ENCODE measurements at places on chromosomes 2 and 18.

DNA sequence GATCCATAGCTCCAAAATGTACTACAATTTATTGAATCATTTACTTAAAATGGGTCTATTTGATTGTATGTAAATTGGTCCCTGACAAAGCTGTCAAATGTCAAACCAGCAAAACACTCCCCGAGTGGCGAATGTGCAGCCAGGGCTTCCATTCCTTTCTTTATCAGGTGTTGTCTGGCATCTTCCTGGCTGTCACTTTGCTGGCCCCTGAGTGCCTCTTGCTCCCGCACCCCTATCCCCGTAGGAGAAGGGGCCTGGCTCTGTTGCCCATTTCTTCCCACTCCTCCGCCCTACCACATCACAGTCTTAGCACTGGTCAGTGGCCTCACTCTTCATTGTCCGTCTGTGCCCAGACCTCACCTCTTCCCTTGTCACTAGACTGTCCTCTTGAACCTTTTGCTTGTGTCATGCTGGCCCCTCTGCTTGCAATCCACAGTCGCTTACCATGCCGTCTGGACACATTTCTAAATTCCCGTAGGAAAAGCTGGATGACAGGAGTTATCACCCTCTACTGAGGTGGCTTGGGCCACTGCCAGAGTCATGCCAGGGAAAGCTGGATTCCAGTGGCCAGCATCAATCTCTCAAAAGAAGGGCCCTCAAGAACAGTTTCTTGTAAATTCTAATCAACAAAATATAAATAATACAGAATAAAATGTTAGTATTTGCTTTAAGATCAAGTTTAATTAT is 15.4 kb downstream of the UBE2F start:
- DNase-seq = no peak

DNA sequence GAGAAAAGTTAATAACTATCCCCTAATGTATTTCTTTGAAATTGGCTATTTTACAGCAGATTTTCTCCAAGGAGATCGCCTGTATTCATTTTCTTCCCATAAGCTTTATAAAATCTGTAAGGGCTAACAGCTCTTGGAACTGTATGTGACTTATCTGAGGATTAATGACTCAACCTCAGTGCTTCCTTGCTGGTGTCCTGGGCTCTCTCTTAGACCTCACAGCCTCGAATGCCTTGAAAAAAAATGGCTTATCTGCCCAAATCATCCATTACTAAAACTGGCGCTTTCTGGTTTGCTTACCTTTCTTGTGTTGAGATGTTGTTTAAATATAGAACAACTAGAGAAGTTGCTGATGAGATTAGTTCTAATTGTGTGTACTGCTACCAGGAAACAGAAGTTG is 713.6 kb downstream of the SLC4A3 start:
- DNase-seq = no peak

- DNase-seq = no peak
Observed at GRCh38 chr2:63424329-63425078, 163.8 kb downstream of the WDPCP start.

- no peak for DNase-seq
Observed at GRCh38 chr2:13714466-13714865, 918.1 kb upstream of the LRATD1 start.

GRCh38 chr2:46537624-46538295 is 58.4 kb downstream of the TMEM247 start:
- no peak for DNase-seq

- DNase-seq = no peak
Observed at GRCh38 chr18:37617623-37618022, 52.0 kb upstream of the CELF4 start.

DNA sequence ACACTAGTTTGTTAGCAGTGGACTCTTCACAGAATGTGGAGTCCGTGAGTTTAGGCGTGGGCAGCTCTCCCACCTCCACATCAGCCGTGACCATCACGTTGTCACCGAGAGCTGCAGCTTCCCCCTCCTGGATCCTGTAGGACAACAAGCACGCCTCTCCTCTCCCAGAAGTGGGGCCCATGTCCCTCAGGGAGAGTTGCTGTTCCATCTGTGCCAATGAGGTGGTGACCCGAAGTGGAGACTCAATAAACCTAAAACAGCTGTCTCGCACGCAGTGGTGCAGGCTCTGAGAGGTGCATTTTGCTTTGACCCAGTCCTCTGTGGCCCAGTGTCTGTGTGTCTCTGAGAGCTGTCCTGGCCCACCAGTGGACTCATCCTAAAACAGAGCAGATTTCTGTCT is 456.5 kb upstream of the SOX11 start:
- no peak for DNase-seq

DNA sequence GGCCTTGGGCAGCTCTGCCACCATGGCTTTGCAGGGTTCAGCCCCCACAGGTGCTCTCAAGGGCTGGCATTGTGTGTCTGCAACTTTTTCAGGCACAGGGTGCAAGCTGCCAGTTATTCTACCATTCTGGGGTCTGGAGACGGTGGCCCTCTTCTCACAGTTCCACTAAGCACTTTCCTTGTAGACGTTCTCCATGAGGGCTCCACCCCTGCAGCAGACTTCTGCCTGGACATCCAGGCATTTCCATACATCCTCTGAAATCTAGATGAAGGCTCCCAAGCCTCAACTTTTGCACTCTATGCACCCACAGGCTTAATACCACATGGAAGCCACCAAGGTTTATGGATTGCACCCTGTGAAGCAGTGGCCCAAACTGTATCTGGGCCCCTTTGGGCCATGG is 91.0 kb upstream of the RND3 start:
- no peak for DNase-seq

DNA sequence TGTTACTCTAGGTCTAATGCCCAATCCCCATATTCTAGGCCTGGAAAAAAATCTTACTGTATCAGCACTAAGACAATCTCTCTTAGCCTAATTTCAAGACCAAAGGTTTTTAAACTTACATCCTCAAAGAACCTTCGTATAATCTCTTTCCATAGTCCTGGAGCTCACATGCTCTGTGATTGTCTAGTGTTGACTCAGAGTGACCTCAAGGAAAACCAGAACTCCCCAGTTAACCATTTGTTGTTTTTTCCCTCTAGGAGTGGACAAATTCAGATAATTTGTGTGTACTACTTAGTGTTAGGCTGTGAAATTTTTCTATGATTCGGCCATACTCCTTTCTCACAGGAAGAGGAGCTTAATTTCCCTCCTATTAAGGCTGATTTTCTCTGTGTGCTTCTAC is 536.1 kb downstream of the SLC4A3 start:
- no peak for DNase-seq

GRCh38 chr18:36734596-36734995 is 94.2 kb downstream of the TPGS2 start:
- DNase-seq = no peak

GRCh38 chr18:50866765-50867164 is 12.2 kb upstream of the ME2 start:
- no peak for DNase-seq

DNA sequence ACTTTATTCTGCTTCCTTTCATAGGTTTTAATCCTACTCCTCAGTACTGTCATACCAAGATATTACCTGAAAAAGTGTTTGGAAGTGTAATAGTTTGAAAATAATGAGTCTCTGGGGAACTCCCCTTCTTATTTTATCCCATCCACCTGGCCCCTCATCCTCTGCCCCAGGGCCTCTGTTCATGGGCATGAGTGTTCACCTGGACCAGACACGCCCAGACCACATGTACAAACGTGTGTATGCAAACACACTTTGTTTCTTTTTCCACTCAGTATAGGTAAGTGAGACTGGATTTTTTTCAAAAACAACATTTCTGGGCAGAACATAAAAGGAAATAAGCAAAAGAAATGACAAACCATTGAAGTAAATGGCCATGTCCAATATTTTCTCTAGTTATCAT is 62.1 kb upstream of the THSD7B start:
- DNase-seq = no peak

GRCh38 chr18:13035249-13035914 is 44.2 kb downstream of the CEP192 start:
- no peak for DNase-seq

DNA sequence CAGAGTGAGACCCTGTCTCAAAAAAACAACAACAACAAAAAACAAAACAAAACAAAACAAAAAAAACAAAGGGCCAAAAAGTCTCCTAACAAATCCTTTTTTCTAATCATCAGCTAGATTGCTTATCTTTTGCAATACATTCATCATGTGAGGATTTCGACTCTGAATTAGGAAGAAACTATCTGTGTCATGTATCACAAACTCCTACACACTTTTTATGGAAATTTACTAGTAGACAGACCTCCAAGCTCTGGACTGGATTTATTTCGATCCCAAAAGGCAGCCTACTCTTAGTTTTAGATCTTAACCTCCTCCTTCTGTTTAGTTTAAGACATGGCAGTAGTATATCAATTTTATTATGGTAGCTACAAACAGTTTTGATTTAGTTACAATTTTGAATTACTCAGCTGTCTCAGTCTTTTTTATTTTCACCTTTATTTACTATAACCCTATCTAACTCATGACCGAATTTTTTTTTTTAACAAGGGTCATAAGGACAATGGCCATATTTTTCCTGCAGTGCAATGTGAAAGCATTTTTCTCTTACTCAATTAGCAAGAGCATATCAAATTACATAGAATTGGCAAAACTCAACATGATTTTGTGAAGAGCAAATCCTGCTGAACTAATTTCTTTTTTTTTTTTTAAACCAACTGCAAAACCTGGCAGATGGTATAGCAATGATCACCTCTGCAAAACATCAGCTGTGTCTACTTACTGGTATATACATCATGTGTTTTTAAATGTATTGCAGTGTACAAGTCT is 10.7 kb upstream of the CCDC88A start:
- DNase-seq = no peak

- DNase-seq = no peak
Observed at GRCh38 chr18:80250740-80251364, 3.5 kb upstream of the PARD6G start.

DNA sequence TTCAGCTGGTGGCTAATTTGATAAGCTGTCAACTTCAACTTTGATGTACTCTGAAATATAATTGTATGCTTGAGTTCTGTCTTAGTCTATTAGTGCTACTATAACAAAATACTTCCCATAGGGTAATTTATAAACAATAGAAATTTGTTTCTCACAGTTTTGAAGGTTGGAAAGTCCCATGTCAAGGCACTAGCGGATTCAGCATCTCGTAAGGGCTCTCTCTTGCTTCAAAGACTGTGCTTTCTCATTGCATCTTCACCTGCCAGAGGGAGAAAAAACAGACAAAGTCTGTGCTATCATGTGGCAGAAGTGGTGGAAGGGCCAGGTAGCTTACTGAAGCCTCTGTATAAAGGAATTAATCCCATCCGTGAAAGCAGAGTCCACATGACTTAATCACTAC is 409.2 kb downstream of the CDH7 start:
- DNase-seq = no peak

DNA sequence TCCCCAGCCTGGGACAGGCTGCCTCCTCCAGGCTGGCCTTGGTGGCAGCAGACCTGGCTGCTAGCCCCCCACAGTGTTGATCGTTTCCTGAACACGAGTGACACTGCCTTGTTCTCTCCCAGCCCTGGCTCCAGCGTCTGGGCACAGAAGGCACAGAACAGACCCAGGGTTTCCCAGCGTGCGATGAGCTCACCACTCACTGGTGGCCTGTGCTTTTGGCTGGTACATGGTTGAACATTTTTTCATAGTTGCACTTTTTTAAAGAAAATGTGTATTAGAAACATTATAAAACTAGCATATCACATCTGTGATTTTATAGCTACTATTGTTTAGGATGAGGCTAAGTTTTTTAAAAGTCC is 40.9 kb downstream of the SCTR start:
- DNase-seq = no peak

GRCh38 chr18:12839526-12840196 is 44.4 kb downstream of the PTPN2 start:
- no peak for DNase-seq

DNA sequence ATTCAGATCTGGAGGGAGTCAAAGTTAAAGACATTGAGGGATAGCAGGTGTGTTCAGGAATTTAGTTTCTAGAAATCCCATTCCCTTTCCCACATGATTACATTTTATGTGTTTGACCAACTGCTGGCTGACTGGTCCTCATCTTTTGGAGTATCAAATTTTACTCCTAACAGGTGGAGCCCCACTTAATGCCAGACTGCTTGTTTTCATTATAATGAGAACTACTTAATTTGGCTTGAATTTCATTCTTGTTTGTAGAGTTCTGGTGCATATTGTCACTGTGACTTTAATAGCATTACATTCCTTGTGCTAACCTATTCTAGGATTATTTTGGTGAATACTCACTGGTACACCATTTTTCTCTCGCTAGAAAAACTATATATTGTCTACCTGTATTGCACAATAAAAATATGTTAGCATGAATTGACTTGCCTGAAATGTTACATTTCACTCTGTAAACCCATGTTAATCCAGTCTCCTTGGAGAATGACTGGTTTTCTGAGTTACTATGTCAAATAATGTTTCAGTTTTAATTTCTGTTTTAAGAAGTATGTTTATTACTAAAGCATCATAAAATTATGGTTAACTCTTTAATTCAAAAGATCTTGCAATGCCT is 98.2 kb downstream of the TANC1 start:
- no peak for DNase-seq

DNA sequence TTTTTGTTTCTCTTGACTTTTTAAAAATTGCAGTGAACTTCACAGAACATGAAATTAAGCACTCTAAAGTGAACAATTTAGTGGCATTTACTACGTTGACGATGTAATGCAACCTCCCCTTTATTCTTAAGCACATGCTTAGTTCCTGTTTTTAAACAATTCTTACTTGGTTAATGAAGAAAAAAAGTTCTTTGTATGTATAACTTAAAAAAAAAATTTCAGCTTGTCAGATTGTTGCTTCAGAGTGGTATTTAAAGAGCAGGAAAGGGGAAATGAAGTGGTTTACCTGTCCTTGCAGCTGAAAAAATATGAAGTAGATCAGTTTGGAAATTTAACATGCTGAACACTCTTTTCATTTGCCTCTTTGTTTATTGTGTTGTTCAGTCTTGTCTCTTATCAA is 95.7 kb upstream of the RASGRP3 start:
- DNase-seq = no peak

DNA sequence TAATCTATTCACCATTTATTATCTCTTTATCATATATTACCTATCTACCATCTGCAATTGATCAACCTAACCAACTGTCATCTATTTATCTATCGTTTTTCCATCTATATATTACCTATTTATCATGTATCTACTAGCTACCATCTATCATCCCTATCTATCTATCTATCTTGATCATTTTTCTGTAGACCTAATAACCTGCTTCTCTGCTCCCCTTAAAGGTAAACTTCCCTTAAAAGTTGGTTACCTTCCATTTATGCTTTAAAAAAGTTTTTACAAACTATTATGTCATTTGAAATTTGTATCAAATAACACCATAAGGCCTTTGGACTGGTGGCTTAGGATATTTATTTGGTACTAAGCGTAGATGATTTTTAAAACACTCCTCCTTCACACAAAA is 47.2 kb downstream of the TMEM18 start:
- DNase-seq = no peak
